SK-N-SH (cell line): ENCODE measurements at places on chromosomes 1 and 21. TPM values are rescaled to one million over a fixed set of nuclear protein-coding genes. Genes with fewer than 3 reads are reported as not detected.

DNA sequence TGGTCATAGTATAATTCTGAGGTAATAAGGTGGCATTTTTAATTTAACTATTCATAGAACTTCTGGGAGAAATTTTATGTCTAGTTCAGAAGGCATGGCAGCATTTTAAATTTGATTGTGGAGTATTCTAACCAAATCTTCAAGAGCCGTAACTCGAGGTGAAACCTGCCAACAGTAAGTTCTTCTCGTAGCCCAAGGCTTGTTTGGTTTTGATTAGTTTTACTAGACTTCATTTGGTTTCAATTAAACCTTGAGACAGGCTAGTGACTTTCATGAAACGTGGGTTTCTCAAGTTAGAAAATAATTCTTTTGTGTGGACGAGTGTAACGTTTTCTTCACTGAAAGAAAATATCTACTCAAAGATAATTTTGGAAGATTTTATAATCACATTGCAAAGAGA, 395.5 kb downstream of the USP25 start:
- H3K36me3 ChIP-seq = no peaks in the 10 kb centered on the region
- DNase-seq = peak; percentile 14
- H3K27me3 ChIP-seq = no peaks in the 10 kb centered on the region
- no peak overlapping the region for H3K27ac ChIP-seq
- H3K4me3 ChIP-seq = no peak overlapping the region

- no peaks in the 10 kb centered on the region for H3K36me3 ChIP-seq
- no peak overlapping the region for H3K4me3 ChIP-seq
- no peak for DNase-seq
- no peak overlapping the region for H3K27ac ChIP-seq
Observed at GRCh38 chr1:181458419-181458818, 24.9 kb upstream of the CACNA1E start.

DNA sequence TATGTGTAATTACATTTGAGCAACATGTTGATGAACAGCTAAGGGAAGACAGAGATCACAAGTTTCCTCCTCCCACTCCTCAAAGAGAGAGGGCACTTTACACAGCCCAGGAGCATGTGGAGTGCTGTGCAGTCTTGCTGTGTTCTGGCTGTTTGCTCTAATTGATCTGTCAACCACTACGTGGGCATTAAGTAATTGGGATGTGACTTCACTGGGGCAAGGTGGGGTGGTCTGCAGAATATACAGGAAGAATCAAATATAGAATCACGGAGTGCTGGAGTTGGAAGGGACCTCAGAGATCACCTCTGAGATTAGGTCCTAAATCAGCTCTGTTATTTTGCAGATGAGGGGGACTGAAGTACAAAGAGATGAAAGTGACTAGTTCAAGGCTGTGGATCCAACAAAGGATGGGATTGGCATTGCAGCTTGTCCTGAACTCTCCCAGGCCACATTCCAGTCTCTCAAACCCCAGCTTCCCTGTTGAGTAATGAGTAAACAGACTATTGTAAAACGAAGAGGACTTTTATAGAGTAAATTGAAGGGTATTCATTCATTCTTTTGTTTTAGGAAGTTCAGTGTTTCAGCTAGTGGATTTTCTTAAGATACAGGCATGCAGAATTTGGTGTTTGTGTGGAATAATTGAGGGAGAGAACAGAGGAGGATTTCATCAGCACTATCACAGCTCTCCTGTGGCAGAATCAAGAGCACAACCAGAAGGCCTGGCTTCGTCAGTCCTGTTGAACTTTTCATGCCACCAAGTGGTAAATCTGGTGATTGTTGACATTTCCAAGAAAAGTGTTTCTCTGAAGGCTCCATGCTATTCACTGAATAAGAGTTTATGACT, 22.4 kb downstream of the NOS1AP start:
- no peak for DNase-seq
- no peak overlapping the region for H3K27ac ChIP-seq
- H3K27me3 ChIP-seq = no peaks in the 10 kb centered on the region
- no peaks in the 10 kb centered on the region for H3K36me3 ChIP-seq
- no peaks in the 10 kb centered on the region for H3K4me1 ChIP-seq
- no peak overlapping the region for H3K4me3 ChIP-seq

Gene PAQR6
- 2.4 and 3.5 TPM in 2 replicates for polyA plus RNA-seq

Gene C1orf21
- polyA plus RNA-seq = 4.8 and 6.6 TPM in 2 replicates

- peak within 1 kb of the TSS; percentile 77 for H3K4me3 ChIP-seq
- DNase-seq = peak; percentile 96
- no peaks in the 10 kb centered on the region for H3K27me3 ChIP-seq
- H3K4me1 ChIP-seq = peaks cover 5% of the 10 kb centered on the region; the same call in 1 of the 2 replicates
- H3K27ac ChIP-seq = peak within 1 kb of the TSS; percentile 80
Observed at GRCh38 chr1:179229214-179230140, at the start of gene ABL2. Gene ABL2, minus strand, starts transcription at chr1:179229677. Its CDS starts 280 bp downstream, at chr1:179229397.

DNA sequence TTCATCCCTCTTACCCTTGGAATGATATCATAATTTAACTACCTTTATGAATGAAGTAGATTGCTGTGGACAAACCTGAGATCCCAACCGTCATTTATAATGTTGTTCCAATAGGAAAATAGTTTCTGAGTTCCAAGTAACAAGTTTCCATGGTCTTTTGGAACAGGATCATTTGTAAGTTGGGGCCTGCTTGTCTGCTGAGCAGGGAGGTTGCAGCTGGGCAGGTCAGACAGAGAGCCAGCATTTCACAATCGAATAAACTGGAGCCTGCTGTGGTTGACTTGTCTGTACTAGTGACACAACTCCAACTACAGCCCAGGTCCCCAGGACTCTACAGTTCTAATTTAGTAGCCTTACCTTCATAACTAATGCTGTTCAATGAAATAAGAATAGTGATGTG, 18.6 kb upstream of the RALGPS2 start:
- no peaks in the 10 kb centered on the region for H3K36me3 ChIP-seq
- no peak overlapping the region for H3K27ac ChIP-seq
- DNase-seq = no peak
- H3K4me3 ChIP-seq = no peak overlapping the region
- no peaks in the 10 kb centered on the region for H3K27me3 ChIP-seq

GRCh38 chr1:29892247-29892646, 655.9 kb downstream of the PTPRU start:
- no peak for DNase-seq
- no peaks in the 10 kb centered on the region for H3K4me1 ChIP-seq
- H3K36me3 ChIP-seq = no peaks in the 10 kb centered on the region
- no peak overlapping the region for H3K4me3 ChIP-seq

- no peak overlapping the region for H3K27ac ChIP-seq
- H3K27me3 ChIP-seq = no peaks in the 10 kb centered on the region
- H3K4me1 ChIP-seq = no peaks in the 10 kb centered on the region
- H3K4me3 ChIP-seq = no peak overlapping the region
- H3K36me3 ChIP-seq = no peaks in the 10 kb centered on the region
Observed at GRCh38 chr21:17351766-17352165, 161.1 kb upstream of the CXADR start.

- H3K27ac ChIP-seq = peak overlapping the region; percentile 72
- no peak overlapping the region for H3K4me3 ChIP-seq
- DNase-seq = peak; percentile 46
Observed at GRCh38 chr1:150619576-150620509, 9.6 kb downstream of the ENSA start.

GRCh38 chr21:38691631-38692030, 114.1 kb upstream of the ETS2 start:
- H3K27me3 ChIP-seq = peaks cover 11% of the 10 kb centered on the region; the same call in 1 of the 2 replicates
- no peaks in the 10 kb centered on the region for H3K4me1 ChIP-seq
- DNase-seq = no peak
- no peak overlapping the region for H3K27ac ChIP-seq
- H3K4me3 ChIP-seq = no peak overlapping the region

- no peaks in the 10 kb centered on the region for H3K27me3 ChIP-seq
- H3K27ac ChIP-seq = no peak overlapping the region; the same call in 1 of the 2 replicates
- H3K4me3 ChIP-seq = no peak overlapping the region
- H3K4me1 ChIP-seq = peaks cover 2% of the 10 kb centered on the region; the same call in 1 of the 2 replicates
Observed at GRCh38 chr1:96236156-96236739, 485.3 kb upstream of the PTBP2 start.

- DNase-seq = peak; percentile 32
- peak overlapping the region; percentile 53 for H3K27ac ChIP-seq
Observed at GRCh38 chr1:184610876-184611595, 143.6 kb downstream of the EDEM3 start.

GRCh38 chr1:183281553-183282091, 95.6 kb downstream of the LAMC2 start:
- no peaks in the 10 kb centered on the region for H3K27me3 ChIP-seq
- H3K36me3 ChIP-seq = no peaks in the 10 kb centered on the region
- H3K27ac ChIP-seq = no peak overlapping the region
- peaks cover 24% of the 10 kb centered on the region for H3K4me1 ChIP-seq

DNA sequence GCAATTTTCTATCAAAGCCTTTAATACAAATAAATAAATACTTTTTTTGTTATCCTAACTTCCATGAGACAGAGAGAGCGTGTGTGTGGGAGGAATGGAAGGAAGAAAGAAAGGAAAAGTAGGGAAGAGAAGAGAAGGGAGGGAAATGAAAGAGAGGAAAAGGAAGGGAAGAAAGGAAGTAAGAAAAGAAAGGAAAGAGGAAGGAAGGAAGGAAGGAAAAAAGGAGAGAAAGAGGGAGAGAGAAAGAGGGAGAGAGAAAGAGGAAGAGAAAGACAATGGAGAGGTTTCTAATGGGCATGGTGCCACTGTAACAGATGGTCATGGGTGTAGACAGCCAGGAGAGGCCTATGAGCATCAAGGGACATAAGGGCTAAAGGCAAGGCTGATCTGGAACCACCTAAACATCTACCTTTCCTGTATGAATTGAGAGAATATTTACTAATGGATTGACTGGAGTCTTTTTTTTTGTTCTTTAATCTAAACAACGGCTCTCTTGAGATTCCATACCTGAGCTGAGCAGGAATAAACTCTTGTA, 234.9 kb downstream of the PTPRC start:
- H3K4me1 ChIP-seq = no peaks in the 10 kb centered on the region; the same call in none of the 2 replicates
- H3K27me3 ChIP-seq = no peaks in the 10 kb centered on the region
- H3K4me3 ChIP-seq = no peak overlapping the region

DNA sequence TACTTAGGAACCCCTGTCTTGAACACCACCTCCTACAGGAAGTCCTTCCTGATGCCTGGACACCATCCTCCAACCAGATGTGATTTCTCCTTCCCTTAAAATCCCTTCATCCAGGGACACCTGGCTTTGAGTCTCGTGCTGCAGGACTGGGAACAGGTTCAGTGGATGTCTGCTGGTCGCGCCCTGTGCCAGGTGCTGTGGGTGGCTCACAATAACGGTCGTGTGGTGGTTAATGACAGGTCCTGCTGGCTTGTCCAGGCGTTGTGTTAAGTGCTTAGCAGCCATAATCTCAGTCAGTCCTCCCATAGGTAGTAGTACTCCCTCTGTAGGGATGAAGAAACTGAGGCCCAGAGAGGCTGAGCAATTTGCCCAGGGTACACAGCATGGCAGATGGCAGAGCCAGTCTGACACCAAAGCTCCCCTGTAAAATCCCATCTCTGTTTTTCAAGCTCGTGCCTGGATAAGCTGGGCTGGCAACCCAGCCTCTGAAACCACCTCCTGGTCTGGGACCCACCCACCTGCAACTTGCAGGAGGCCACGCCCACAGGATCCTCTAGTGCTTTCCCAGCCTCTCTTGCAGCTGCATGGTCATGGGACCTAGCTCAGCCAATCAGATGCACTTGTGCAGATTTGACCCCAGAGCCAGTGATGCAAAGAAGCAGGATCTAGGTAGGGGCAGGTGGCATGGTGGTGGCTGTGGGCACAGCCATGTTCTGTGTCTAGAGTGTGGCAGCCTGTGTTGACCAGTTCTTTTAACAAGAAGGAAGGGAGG, 106.0 kb upstream of the IFFO2 start:
- DNase-seq = no peak
- H3K27me3 ChIP-seq = no peaks in the 10 kb centered on the region
- no peak overlapping the region for H3K27ac ChIP-seq
- H3K36me3 ChIP-seq = no peaks in the 10 kb centered on the region
- no peak overlapping the region for H3K4me3 ChIP-seq

Gene ADARB1
- polyA plus RNA-seq = 7.6 and 7.8 TPM in 2 replicates

GRCh38 chr1:51516649-51517158, 2.4 kb downstream of the EPS15 start:
- peak overlapping the region; percentile 69 for H3K27ac ChIP-seq
- H3K27me3 ChIP-seq = no peaks in the 10 kb centered on the region
- H3K36me3 ChIP-seq = no peaks in the 10 kb centered on the region
- H3K4me3 ChIP-seq = peak overlapping the region; percentile 92; the same call in 1 of the 2 replicates
- no peak for DNase-seq

GRCh38 chr1:198669023-198669698, 30.3 kb downstream of the PTPRC start:
- no peaks in the 10 kb centered on the region for H3K27me3 ChIP-seq
- peak; percentile 22 for DNase-seq
- no peak overlapping the region for H3K4me3 ChIP-seq
- H3K36me3 ChIP-seq = no peaks in the 10 kb centered on the region
- peak overlapping the region; percentile 83 for H3K27ac ChIP-seq

Gene HES2
- 0.03 TPM in 2 replicates for polyA plus RNA-seq

Gene S100A9
- not detected in 2 replicates for polyA plus RNA-seq

Gene DENND2C
- 0.02 and 0.03 TPM in 2 replicates for polyA plus RNA-seq

DNA sequence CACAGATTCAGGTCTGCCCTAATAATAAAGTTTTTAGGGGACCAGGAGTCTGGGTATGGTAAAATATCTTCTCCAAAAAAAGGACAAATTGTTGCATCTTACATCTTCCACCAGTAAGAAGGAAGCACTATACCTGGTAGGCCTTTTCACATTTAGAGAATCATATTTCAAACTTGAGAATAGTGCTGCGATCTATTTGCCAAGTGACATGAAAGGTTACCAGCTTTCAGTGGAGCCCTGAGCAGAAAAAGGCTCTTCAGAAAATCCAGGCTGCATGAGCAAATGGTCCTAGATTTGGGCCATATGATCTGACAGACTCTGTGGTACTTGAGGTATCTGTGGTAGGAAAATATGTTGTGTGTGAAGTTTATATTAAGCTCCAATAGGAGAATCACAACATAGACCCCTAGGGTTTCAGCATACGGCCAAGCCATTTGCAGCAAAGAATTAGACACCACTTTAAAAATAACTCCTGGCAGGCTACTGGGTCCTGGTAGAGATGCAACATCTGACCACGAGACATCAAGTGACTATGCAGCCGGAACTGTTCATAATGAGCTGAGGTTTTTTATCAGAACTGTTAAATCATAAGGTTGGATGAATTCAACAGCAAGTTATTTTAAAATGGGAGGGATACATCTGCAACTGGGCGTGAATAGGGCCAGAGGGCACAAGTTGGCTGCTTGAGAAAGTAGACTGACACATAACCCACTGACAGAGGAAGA, 38.6 kb upstream of the CCDC190 start:
- H3K27me3 ChIP-seq = no peaks in the 10 kb centered on the region
- no peak overlapping the region for H3K4me3 ChIP-seq
- no peaks in the 10 kb centered on the region for H3K36me3 ChIP-seq

DNA sequence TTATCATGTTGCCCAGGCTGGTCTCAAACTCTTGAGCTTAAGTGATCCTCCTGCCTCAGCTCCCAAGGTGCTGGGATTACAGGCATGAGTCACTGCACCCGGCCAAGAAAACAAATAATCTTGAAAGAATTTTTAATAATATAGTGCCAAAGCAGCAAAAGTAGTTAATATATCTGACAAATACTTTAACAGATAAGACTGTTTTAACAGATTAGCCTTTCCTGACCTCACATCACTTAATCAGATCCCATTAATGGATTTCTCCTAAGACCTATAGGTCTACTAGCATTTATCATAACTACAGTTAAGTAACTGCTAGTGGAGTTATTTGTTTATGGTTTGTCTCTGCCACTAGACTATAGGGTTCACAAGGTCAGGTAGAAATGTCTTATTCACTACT, 61.1 kb upstream of the HP1BP3 start:
- H3K4me1 ChIP-seq = peaks cover 9% of the 10 kb centered on the region; the same call in 1 of the 2 replicates
- no peaks in the 10 kb centered on the region for H3K27me3 ChIP-seq
- DNase-seq = no peak
- no peak overlapping the region for H3K4me3 ChIP-seq
- H3K36me3 ChIP-seq = peaks cover 44% of the 10 kb centered on the region
